ENCODE measurements at places on chromosomes 12 and 14.

DNA sequence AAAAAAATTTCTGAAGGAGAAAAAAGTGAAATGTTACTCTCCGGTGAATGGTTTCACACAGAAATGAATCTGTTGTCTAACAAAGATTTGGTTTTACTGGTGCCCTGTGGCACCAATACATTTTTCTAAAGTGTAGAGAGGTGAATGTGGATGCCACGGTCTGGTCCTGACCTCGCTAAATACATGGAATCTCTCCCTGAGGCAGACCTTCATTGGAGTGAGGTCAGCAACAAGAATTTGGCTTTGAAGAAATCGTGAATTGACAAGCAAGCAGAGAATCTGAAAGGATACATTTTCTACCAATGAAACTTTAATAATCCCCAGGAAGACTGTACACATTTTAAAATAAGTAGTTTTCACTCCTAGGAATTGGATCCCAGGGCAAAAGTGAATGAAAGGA, 81.2 kb upstream of the OTOGL start:
- DNase-seq, result no peak

DNA sequence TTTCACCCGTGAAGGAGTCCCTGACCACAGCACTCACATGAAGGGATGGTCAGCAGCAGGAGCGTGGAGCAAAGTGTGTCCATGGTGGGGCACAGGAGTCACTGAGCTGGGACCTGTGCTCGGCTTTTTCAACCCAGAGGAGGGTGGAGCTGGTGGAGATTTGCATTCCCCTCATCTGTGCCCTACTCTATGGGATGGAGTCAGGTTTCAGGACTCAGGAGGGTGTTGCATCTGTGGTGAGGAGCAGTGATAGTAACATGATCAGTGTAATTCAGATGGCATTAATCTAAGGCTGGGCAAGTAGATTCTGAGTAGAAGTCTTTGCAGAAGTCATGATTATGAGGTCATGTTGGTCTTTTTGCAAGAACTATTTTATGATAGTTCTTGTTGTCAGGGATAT, 511.9 kb downstream of the TMEM121 start:
- DNase-seq, result no peak

- DNase-seq, result no peak
Measured at GRCh38 chr14:61285364-61285763, 4.2 kb upstream of the TMEM30B start.

- DNase-seq, result no peak
Measured at GRCh38 chr14:60235440-60235839, 13.6 kb upstream of the PPM1A start.

- DNase-seq, result no peak
Measured at GRCh38 chr14:74963705-74964271, 8.4 kb upstream of the PGF start.

- no peak for DNase-seq
Measured at GRCh38 chr14:34065690-34066391, 115.0 kb upstream of the EGLN3 start.

DNA sequence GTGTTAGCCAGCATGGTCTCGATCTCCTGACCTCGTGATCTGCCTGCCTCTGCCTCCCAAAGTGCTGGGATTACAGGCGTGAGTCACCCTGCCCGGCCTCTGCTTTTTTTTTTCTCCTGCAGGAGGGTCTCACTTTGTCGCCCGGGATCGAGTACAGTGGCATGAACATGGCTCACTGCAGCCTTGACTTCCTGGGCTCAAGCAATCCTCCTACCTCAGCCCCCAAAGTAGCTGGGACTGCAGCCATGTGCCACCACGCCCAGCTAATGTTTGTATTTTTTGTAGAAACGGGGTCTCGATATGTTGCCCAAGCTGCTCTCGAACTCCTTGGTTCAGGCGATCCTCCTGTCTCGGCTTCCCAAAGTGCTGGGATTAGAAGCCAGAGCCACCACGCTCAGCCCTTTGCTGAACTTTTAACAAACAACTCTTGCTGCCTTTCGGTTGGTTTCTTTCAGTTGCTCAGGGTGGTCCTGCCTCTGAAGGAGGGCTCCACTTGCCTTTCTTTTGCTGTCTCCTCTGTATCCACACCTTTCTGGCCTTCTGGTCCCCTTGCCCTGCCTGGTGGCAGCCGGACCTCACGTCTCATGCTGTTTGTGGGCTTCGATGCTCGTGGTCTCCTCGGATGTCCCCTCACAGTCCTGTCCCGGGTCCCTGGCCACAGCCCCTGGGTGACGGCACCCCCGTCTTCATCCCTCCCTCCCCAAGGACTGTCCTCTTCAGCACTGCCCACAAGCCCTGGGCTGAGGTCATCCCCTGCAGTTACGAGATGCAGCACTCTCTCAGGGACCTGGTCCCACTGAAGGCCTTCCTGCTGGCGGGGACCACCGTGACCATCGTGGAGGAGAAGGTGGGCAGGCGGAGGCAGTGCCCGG, 3.8 kb upstream of the B3GNT4 start:
- DNase-seq, result no peak

DNA sequence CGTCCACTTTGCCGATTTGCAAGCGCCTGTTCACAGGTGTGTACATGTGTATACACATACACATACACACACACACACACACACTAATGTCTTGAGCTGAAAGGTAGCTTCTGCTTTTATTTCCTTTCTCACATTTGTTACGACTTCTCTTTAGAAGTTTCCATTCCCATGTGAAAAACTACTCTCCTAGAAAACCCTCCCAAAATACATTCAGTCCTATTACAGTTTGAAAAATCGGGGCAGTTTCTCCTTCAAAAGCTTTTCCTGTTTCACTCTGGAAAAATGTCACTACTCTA, 3.9 kb downstream of the BLTP3B start:
- no peak for DNase-seq

GRCh38 chr14:99287269-99287942, 15.4 kb upstream of the BCL11B start:
- no peak for DNase-seq

- DNase-seq, result no peak
Measured at GRCh38 chr12:103589517-103589916, 2.4 kb downstream of the STAB2 start.

GRCh38 chr12:29505122-29505521, 7.6 kb upstream of the OVCH1 start:
- DNase-seq, result no peak

- no peak for DNase-seq
Measured at GRCh38 chr12:65594409-65594808, 229.9 kb upstream of the HMGA2 start.

DNA sequence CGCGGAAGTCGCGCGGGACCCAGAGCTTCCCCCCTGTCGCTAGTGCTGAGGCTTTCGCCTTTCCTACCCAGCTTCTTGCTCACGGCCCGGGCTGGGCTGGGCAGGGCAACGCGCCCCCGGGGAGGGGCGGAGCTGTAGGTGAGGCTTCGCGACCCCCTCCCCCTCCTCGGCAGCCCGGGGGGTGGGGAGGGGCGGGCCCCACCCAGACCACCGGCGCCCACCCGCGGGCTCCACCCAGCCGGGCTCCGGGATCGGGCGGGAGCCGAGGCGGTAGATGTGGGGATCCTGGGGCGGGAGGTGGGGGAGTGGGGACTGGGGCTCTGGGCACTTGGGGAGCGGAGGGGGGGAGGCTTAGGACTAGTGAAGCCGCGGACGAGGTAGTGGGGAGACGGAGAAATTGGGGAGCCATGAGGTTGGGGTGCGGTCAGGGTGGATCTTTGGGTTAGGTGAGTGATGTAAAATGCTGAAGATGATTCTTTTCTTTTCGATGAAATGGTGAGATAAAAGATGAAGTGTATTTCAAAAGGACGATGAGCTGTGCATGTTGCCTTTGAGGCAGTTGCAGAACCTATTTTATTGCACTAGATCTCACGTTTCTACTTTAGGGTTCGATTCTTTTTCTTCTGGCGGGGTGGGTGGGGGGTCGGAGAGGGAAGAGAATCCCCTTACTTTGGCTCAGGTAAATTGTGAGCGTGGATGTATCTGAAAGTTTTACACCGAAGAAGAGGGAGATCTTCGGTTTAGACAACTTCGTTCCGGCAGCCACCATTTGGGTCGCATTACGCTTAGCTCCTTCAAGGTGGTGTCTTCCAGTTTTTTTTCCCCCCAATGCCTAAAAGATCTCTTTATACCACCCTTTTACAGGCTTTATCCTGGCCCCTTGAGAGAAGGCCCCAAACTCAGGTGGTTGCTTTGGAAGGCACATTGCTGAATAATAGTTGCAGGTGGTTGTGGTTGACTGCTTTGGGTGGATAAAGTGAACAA, 619 bp downstream of the ERC1 start:
- DNase-seq, result peak; percentile 84

DNA sequence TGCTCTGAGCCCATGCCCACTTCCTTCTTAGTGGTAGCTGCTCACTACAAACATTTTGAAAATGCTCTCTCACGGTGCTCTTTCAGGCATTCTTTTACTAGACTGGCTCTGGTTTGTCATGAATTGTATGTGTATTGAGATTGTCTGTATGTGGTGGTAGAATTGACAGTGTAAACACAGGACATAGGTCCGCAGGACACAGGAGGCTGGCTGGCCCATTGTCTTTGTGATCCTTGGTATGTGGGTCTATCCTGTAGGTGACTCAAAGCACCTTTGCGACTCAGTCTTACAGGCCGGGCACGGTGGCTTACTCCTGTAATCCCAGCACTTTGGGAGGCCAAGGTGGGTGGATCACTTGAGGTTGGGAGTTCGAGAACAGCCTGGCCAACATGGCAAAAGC, 250.9 kb downstream of the C12orf75 start:
- DNase-seq, result no peak

- peak; percentile 9 for DNase-seq
Measured at GRCh38 chr12:53052419-53053217, 2.8 kb downstream of the TNS2 start.

- peak; percentile 18 for DNase-seq
Measured at GRCh38 chr12:52032446-52032803, 18.8 kb upstream of the NR4A1 start.

DNA sequence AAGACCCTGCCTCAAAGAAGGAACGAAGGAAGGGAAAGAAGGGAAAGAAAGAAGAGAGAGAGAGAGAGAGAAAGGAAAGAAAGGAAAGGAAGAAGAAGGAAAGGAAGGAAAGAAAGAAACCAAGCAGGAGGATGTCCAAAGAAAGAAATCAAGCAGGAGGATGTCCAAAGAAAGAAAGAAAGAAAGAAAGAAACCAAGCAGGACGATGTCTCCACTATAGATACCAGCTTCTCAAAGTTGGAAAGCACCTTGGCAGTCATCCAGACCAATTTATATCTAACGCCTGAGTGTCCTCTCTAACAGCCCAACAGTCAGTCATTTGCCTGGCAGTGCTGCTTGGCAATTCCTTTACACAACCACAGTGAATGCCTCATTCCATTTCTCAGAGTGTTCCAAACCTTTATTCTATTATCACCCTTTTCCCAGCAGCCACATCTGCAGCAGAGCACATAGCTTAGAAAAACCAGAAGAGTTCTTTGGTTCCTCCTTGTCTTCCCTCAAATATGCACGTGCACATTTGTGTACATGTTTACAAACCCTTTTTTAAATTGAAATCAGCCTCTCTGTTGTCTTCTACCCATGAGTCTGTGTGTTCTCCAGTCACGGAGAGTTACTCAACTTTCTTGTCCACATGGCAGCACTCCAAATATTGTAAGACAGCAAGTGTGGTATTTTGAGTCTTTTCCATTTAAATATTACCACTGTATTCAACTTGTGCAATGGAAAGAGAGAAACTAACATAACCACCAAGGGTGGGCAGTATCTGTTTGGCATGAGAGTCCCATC, 138.4 kb downstream of the STXBP6 start:
- peak; percentile 32 for DNase-seq

DNA sequence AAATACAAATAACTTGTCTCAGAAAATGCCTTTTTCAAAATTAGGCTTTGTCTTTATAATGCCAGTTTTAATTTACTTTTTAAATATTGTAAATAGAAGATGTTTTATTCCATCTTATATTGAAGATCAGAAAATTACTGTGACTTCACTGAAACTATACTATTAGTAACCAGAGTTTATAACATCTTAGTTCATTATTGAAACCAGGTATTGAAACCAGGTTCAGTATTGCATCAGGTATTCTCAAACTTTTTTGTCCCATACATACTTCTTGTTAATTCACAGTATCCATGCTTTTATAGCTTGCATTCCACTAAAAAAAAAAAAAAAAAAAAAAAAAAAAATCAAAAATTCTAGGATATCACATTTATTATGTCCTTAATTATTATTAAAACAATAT, 227.5 kb downstream of the GXYLT1 start:
- DNase-seq, result no peak

GRCh38 chr12:106071686-106072085, 67.1 kb downstream of the NUAK1 start:
- no peak for DNase-seq

GRCh38 chr12:82694276-82694675, 7.6 kb downstream of the TMTC2 start:
- no peak for DNase-seq

GRCh38 chr14:45089813-45090212, 5.9 kb downstream of the PRPF39 start:
- no peak for DNase-seq

GRCh38 chr12:102430661-102431060, 49.7 kb downstream of the IGF1 start:
- DNase-seq, result no peak

- DNase-seq, result no peak
Measured at GRCh38 chr14:70718383-70719118, 76.8 kb downstream of the TTC9 start.

DNA sequence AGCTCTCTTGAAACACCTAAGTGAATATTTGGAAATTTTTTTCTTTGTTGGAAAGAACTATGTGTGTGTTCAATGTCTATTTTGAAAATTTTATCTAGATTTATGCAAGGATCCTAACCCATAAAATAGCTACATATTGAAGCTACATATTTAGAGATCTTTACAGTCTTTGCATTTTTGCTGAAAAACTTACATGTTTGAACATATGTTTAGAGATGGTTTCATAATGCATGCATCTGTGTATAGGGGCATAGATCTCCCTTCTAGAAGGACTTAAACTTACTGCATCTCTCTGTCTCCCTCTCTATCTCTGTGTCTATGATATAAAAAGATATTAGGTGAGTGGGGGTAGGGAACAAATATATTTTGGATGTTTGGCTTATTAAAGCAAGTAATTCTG, 8.2 kb upstream of the HOXC4 start:
- DNase-seq, result no peak

- DNase-seq, result no peak
Measured at GRCh38 chr14:69094481-69094880, 58.4 kb downstream of the DCAF5 start.

Measured in NCI-H345 (cell line).